NCI-H187 (cell line): ENCODE measurements at places on chromosomes 4 and X.

GRCh38 chr4:143225167-143225566 lies 40.5 kb downstream of the USP38 start:
- DNase-seq, result no peak

DNA sequence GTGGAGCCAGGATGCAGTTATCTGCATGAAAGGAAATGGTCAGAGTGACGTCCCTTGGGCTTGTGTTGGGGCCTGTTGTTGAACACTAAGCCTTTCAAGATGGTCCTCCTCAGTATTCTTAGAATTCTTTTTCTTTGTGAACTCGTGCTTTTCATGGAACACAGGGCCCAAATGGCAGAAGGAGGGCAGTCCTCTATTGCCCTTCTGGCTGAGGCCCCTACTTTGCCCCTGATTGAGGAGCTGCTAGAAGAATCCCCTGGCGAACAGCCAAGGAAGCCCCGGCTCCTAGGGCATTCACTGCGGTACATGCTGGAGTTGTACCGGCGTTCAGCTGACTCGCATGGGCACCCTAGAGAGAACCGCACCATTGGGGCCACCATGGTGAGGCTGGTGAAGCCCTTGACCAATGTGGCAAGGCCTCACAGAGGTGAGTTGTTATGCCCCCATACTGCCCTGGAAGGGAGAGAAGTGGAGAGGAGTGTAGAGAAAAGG lies at the start of gene BMP15:
TSS of gene BMP15 (plus strand) at position 51 of the 492 bp plus-strand sequence. CDS start at position 100, 49 bp downstream.
- no peak for DNase-seq

DNA sequence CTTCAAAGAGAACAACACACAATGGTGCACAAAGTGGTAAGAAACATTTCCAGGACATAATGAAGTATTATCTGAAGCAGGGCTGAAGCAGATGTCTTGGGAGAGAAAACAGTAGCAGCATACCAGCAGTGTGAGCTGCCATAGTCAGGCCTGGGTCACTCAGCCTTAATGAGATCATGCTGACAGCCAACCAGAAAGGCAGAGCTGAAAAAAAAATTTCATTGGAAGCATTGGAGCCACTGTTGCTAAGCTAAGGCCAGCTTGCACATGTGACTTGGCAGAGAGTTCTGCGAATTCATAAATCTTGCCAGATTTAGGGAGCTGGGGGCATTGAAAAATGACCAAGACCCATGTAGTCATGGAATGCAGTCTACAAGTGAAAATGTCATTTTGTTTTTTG lies 444.0 kb upstream of the PITX2 start:
- DNase-seq, result no peak

GRCh38 chr4:90183254-90183653 lies 56.1 kb downstream of the CCSER1 start:
- DNase-seq, result no peak

DNA sequence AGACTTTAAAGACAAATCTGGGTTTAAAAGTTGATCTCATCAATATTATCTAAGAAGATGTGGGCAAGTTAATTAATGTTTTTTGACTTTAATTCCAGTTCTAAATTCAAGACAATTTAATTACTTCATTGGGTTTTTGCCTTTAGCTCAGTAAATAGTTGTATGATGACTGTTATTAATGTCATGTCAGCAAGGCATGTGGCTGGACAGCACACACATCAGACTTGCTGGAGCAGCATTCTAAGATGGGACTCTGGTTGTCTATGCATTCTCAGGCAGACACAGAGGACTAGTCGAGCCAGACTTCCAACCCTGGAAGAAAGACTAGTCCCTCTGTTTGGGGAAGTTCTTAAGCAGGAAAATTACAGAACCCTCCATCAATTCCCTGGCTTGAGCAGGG lies 180.7 kb upstream of the GK2 start:
- DNase-seq, result no peak

DNA sequence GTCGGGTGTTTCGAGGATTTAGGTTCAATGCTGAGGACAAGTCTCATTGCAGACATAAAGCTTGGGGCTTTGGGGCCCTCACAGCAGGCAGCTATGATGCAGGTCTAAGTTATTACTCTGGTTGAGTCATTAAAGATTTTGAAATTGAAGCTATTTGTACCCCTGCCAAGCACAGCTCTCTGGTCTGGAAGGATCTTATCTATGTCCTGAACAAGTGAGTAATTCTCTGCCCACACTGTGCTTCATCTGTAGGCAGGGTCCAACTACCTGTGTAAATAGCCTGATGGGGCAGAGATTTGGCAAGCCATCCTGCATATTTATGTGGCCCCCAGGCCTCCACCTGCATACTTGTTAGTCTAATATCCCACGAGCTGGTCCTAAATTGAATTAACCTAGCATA lies 41.4 kb upstream of the MAGEA4 start:
- no peak for DNase-seq

GRCh38 chr4:159443975-159444374 lies 341.1 kb downstream of the RAPGEF2 start:
- no peak for DNase-seq

DNA sequence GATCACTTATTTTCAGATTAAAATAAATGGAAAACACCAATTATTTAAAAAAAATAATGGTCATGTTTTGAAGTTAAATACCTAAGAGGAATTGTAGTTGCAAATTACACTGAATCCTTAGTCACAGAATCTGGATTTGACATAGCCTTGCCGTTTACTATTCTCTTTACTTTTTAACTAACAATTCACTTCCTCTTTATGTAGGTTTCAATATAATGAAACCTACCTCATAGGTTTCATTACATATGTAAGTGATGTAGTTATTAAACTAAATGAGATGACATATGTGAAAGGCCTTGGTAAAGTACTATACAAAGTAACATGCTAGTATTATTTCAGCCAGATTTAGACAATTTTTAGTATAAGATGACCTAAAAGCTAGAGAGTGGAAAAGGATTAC lies 6.5 kb downstream of the SPP1 start:
- no peak for DNase-seq

DNA sequence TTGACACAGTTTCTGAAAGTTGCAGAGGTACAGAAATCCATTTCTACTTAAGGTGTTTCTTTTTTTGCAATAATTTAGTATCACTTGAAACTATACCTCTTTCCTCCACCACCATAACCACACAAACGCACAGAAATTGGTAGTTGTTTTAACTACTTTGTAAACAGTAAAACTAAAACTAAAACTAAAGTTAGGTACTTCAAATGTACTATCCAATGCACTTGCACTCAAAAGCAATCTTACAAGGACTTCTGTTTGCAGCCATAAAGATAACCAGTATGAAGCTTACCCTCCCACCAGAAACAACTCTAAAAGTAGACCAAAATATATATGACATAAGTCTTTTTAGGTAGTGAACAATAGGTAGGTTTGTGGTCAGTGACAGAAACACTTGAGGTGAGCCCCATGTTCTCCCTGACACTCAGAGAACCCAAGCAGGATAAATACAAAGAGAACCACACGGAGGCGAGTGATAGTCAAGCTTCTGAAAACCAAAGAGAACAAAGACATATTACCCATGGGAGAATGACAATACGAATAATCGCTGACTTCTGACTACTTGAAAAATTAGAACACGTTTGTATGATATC lies 72.2 kb upstream of the VBP1 start:
- no peak for DNase-seq

DNA sequence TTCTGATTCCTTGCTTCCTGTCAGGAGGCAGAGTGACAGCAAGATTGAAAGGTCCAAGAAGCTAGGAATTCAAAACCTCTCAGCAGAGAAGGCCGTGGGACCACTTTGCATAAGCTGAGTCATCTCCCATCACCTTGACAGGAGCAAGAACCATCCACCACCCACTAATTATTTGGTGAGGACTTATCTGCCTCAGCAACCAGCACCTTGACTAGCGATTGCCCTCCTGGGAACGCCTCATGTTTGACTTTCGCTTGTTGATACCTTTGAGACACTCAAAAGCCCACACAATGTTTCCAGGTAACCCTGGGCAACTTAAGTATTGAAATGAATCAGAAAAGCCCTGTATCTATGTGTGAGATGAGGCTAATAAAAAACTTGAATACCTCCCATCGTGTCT lies 233.5 kb upstream of the GYPA start:
- DNase-seq, result peak; percentile 1

DNA sequence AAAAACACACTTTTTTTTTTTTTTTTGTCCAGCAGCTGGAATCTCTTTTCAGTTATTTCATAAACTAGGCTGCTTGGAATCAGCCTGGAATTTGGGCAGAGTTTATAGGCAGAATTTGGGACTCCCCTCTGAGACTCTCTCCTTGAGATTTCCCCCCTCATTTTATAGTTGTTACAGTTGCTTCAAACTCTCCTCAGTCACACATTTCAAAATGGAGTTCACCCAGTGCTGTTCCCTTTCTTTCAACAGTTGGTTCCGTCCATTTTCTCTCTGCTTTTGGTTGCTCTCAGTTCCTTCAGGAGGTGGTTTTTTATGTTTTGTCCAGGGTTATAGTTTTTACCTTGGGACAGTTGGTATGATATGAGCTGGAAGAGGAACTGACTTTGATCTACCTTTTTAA lies 27.5 kb downstream of the NSD2 start:
- no peak for DNase-seq
